ENCODE measurements at places on chromosomes 4 and X.

DNA sequence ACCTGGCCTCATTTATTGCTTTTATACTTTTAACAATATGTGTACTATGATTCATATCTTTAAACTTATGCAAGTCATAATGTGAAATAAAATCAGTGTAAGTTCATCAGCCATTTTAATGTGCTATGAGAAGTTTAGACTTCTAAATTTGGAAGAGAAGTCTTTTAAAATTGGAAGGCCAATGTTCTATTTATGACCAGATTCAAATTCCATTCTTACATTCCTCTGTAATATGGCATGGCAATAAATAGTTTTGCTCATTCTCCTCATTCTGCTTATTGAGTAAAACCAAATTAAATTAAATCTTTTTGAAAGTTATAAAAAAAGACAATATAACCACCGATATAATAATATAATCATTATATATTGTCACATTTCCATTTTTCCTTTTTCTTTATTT is 126.2 kb downstream of the SORBS2 start:
- DNase-seq, result no peak

- no peak for DNase-seq
These were observed 11.2 kb upstream of the ZCCHC13 start for GRCh38 chrX:74292808-74293123.

- DNase-seq, result no peak
These were observed 182.5 kb upstream of the NPY2R start for GRCh38 chr4:155025762-155026457.

DNA sequence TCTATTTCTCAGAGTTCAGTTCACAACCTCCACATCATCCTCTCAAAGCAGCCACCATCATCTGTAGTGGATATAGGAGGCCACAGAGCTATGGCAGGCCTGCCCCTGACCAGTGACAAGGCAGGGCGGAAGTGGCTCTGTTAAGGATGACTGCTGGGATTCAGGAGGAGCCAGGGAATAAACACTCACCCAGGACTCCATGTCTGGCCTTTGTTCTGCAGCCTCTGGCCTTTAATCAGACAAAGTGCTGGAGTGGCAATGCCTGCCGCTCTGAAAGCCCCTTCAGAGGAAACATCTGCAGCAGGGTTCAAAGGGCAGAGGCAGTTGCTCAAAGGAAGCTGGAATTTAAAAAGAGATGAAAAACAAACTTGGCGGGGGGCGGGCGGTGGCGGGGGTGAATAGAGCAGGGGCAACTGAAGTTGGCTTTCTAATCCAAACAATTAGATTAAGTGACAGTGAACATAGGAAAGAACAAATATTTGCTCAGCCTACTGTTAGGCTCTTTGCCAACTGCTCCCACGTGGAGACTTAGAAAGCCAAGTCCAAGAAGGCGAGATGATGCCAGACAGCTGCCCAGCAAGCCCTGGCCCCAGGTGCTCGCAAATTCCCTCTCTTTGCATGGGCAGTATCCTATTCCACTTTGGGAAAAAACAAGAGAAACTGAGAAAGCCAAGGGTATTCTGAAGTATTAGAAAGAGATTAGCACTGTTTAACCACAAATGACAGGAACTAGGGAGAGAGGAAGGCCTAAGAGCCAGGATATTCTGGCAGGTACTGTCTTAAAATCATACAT is 5.5 kb downstream of the MPP1 start:
- DNase-seq, result peak; percentile 91

GRCh38 chr4:186299291-186299690 is 33.3 kb downstream of the F11 start:
- no peak for DNase-seq

GRCh38 chrX:103817502-103817901 is 14.6 kb downstream of the RAB9B start:
- DNase-seq, result peak; percentile 60

- DNase-seq, result peak; percentile 31
These were observed 545 bp downstream of the ABCE1 start for GRCh38 chr4:145098675-145099037.

GRCh38 chr4:25703731-25704388 is 48.2 kb downstream of the SLC34A2 start:
- no peak for DNase-seq

- no peak for DNase-seq
These were observed 179.0 kb downstream of the DHX15 start for GRCh38 chr4:24405341-24405740.

DNA sequence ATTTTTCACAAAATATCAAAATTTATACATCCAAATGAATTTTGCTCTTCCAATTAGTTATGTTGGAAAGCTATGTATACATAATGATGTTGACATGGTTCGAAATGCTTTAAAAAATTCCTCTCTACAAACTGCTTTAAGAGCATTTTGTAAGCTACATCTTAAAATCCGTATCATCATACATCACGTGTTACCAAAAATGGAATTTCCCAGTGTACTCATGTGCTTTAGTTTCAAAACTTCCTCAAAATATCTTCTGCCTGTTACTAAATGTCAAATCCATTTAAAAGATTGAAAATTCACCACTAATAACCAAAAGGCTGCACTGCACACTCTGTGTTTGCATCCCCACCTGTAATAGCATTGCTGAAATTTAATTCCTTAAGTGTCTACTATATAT is 87.9 kb downstream of the WDFY3 start:
- no peak for DNase-seq

- no peak for DNase-seq
These were observed 1030.1 kb downstream of the FSTL5 start for GRCh38 chr4:161133586-161134276.

DNA sequence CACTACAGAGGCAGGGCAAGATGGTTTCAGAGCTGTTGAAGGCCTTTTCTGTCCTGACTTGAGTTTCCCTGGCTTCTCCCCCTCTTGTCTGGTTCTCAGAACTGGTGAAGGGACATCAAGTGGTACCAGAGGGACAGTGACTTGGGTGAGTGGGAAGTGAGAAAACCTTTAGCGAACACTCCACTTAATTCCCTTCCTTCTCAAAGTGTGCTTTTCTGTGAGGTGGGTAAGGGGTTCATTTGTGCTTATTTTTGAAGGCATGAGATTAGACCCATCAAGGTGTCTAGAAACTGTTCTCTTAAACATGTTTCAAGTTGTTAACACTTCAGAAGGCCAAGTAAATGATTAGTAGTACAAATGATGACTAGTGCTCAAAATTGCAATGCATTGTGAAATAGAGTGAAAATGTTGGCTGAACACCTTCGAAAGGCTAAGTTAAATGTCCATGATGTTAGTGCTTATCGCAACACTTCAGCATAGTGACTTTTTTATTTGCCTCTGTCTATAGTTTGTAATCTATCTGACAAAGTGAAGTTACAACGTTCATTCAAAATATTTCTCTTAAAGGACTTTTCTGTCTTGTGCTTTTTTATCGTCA is 2.8 kb downstream of the AREG start:
- DNase-seq, result no peak

GRCh38 chrX:9670136-9670814 is 95.4 kb downstream of the GPR143 start:
- DNase-seq, result no peak

DNA sequence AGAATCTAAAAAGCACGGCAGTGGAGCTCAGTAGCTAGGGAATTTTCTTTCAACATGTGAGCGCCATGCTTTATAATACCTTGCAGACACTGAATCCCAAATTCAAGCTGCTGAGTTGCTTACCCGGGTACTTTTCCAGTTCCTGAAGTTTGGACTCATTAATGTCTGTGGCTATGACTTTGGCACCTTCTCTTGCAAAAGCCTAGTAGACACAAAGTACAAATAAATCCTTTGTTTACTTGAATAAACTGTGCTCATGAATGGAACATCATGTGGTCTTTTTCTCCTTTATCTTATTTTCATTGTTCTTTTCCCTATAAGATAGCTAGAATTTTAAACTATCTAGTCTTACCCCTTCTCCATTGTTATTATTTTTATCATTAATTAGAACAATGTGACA is 4.6 kb downstream of the BDH2 start:
- no peak for DNase-seq

GRCh38 chr4:105234582-105234981 is 87.9 kb downstream of the TET2 start:
- DNase-seq, result no peak

- DNase-seq, result no peak
These were observed 17.9 kb upstream of the PDE5A start for GRCh38 chr4:119646347-119647071.

DNA sequence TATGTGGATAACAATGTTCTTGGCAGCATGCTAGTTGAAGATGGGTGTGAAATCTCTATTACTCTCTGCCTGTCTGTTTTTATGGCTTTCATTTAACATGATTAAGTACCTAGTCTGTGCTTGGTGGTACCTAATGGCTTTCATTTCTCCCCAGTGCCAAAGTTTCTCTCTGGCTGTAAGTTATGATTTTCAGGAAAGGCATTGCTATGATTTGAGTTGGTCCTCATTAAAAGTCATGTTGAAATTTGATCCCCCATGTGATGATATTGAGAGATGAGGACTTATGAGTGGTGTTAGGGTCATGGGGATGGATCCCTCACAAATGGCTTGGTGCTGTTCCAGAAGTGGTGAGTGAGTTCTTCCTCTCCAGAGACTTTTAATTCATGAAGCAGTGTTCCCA is 162.4 kb upstream of the IL15 start:
- DNase-seq, result no peak

All from NCI-H345 (cell line).